ENCODE measurements at places on chromosomes 6 and 20. TPM values are rescaled to one million over a fixed set of nuclear protein-coding genes. Genes with fewer than 3 reads are reported as not detected.

DNA sequence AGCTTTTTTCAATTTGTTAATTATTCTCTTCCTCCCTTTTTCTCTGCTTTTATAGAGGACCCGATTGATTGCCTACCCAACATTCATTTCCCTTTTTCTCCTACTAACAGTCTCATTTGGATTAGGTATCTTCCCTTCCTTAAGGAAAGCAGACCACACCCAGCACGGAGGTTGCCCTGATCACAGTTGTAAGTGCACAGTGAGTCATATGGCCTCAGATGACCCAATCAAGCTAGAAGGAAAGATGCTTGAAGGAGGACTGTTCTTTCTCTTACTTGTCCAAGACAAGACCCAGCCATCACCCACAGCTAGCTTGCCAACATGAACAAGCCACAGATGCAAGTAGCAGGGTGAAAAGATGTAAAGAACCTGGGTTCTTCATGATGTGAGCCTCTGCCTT, 518.6 kb downstream of the PKHD1 start:
- no peaks in the 10 kb centered on the region for H3K4me1 ChIP-seq
- no peak overlapping the region for H3K4me3 ChIP-seq
- no peak overlapping the region for H3K27ac ChIP-seq
- H3K27me3 ChIP-seq, result no peaks in the 10 kb centered on the region

DNA sequence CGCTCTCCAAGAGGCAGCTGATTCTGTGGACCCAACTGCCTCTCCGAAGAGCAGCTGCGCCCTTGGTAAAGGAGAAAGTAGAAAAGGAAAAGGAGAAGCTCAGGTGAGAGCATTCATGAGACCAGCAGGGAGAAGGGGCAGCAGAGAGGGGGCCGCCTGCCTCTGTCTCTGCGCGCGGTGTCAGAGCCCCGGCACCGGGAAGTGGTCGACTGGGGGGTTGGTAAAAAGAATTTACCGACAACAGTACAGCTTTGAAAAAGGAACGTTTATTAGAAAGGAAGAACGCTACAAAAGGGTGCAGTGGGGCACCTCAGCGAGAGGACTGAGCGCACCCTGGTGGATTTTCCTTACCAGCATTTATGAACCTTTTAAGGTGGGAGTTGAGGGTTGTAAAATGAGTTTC, 61.9 kb downstream of the GPR6 start:
- peak; percentile 14 for DNase-seq
- no peaks in the 10 kb centered on the region for H3K36me3 ChIP-seq
- H3K4me3 ChIP-seq, result peak overlapping the region; percentile 26
- H3K27ac ChIP-seq, result no peak overlapping the region
- H3K4me1 ChIP-seq, result peaks cover 5% of the 10 kb centered on the region

The THBS2 gene
- total RNA-seq, result 260 TPM

GRCh38 chr6:69789578-69789977, 7.2 kb downstream of the LMBRD1 start:
- no peak for DNase-seq
- H3K27ac ChIP-seq, result no peak overlapping the region
- peaks cover 2% of the 10 kb centered on the region for H3K36me3 ChIP-seq
- H3K4me1 ChIP-seq, result no peaks in the 10 kb centered on the region
- H3K27me3 ChIP-seq, result no peaks in the 10 kb centered on the region

The TMX4 gene
- 17.3 TPM for total RNA-seq

DNA sequence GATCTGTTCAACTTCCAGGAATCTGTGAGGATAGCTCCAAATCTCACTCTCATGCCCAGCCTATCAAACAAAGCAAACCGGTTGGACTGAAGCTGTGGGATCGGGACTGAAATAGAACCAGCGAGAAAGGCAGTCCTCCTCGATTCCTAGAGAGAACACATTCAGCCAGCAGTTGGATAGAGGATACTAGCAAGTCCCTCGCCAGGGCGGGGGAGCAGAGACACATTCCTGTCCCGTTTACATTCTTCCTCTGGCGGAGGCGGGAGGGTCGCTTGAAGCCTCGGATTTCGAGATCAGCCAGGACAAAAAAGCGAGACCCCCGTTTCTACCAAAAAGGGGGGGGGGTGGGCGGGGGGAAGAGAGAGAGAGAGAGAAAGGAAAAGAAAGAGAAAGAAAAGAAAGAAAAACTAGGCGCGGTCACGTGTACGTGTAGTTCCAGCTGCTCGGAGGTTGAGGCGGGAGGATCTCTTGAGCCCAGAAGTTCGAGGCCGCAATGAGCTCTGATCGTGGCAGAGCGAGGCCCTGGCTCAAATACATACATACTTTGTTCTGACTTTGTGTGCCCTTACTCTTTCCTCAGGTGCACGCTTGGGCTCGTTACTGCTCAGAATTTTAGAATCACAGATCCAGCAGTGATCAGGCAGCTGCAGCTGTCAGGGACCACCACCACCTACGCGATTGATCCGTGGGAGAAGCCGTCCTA, 19.5 kb downstream of the ZNF311 start:
- H3K27ac ChIP-seq, result peak overlapping the region; percentile 35
- no peaks in the 10 kb centered on the region for H3K27me3 ChIP-seq
- H3K4me1 ChIP-seq, result peaks cover 12% of the 10 kb centered on the region
- peak overlapping the region; percentile 65 for H3K4me3 ChIP-seq
- peak; percentile 97 for DNase-seq
- no peaks in the 10 kb centered on the region for H3K36me3 ChIP-seq

The FRS3 gene
- total RNA-seq, result 3.6 TPM

DNA sequence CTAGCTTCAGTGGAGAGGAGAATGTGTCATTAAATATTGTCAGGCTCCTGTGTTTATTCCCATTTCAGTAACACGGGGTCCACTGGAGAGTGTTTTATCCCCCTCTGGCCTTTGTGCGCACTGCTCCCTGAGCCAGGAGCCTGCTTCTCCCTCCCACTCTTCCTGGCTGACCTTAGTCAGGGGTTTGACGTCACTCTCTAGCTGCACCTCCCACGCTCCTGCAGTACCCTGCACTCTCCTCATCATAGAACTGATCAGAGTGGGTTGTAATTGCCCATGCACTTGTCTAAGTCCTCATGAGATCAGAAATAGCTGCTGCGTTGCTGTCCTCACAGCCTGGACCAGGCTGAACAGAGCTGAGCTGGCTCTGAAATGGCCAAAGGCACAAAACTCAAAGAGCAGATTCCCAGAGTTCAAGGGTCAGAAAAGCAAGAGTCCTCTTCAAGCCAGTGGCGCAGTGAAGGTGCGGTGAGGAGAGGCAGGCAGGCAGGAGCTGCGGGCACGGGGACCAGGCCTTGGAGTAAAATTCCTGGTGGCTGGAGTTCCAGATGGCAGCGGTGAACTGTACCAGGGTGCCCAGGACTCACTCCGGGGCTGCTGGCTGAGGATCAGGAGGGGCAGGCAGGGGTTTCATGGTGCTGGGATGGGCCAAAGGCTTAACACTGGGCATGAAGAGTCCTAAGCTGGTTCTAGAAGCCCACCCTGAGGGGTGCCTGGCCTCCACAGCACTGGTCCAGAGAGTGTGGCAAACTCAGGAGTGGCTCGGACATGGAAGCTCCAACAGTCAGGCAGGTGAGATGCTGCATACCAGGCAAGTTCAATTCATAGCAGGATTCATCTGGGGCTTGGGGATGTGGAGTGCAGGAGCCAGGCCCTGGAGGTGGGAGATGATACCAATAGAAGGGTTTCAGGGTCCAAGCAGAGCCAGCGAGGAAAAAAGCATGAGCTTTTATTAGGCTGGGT, 170.9 kb downstream of the SCP2D1 start:
- no peaks in the 10 kb centered on the region for H3K4me1 ChIP-seq
- no peak overlapping the region for H3K27ac ChIP-seq
- no peak for DNase-seq
- no peaks in the 10 kb centered on the region for H3K27me3 ChIP-seq

Measured in astrocyte (in vitro differentiated cells and primary cell).